ENCODE measurements at places on chromosomes 6 and 20.

DNA sequence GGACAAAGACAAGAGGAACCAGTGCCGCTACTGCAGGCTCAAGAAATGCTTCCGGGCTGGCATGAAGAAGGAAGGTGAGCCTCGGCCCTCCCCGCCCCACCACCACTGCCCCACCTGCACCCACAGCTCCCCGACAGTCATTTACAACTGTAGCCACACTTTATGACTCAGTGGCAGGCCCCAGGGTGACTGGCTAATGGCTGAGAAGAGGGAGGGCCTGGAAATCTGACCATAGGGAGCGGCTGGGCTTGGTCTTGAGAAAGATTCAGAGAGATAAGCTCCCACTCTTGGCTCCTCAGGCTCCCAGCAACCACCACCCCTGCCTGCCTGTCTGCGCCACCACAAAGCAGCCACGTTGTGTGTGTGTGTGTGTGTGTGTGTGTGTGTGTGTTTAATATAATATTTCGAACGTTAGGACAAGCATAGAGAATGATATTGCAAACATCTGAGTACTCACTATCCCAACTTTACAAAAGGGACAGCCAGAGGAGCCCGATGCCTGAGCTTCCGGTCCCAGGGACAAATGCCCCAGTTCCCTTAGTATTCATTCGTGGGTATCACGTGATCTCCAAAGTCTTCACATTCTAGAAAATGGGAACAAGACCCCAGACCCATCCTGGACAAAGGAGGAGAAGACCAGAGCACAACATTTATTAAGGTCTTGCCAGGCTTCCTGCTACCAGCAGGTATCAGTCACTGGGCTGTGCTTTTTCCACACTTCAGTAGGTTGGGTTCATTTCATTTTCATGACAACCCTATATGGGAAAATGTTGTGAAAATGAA lies 52.1 kb downstream of the HNF4A start:
- DNase-seq: peak; percentile 8

GRCh38 chr6:109252261-109253041 lies 129.8 kb downstream of the CD164 start:
- DNase-seq: no peak

DNA sequence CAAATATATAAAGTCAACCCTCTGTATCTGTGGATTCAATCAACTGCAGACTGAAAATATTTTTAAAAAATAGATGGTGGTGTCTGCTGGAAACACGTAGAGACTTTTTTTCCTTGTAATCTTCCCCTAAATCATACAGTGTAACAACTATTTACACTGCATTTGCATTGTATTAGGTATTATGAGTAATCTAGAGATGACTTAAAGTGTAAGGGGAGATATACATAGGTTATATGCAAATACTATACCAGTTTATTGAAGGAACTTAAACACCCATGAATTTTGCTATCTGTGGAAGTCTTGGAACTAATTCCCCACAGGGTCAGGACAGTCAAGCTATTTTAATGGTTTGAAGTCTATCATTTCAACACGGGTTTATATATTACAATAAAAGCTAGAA lies 10.2 kb downstream of the HDAC2 start:
- DNase-seq: no peak

DNA sequence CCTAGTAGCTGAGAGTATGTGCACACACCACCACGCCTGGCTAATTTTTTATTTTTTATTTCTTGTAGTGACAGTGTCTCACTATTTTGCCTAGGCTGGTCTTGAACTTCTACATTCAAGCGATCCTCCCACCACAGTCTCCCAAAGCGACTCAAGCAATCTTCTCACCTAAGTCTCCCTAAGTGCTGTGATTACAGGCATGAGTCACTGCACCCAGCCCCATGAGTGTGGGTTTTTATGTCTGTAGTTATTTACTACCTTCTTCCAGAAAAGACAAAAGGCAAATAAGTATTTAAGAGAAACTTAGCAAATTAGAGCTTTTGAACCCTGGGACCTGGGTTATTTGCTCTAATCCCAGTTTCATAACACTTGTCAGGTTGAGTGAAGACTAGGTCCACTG lies 92.3 kb upstream of the HCRTR2 start:
- no peak for DNase-seq

DNA sequence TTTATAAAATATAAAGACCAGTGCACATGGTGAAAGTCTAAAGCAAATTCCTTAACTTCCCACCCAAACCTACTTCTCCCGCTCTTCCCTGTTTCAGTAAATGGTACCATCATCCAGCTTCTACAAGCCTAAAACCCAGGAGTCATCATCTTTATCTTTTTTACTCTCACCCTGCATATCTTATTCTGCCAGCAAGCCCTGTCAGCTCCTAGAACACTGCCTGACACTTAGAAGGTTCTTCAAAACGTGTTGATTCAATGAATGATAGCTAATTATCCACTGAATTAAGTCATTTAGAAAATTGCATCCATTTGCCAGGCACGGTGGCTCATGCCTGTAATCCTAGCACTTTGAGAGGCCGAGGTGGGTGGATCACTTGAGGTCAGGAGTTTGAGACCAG lies 185.7 kb downstream of the TFAP2B start:
- no peak for DNase-seq

DNA sequence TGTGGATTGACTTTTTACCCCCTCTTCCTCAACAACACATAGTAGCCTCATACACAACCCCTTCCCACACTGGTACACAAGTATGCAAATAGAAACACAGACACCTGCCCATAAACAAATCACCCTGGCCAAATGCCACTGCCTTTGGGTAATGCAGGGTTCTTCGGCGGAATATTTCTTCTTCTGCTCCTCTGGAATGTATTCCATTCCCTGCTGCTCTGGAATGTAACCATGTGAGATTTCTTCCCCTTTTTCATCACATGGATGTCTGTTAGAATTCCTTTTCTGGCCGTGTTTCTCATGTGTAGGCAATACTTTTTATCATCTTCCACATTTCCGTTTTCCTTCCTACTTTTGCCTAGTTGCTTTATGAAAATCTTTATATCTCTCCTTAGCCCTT lies 76.1 kb upstream of the TPD52L1 start:
- DNase-seq: no peak

GRCh38 chr6:143734641-143735063 lies 56.9 kb downstream of the PHACTR2 start:
- no peak for DNase-seq

- no peak for DNase-seq
Measured at GRCh38 chr6:14031516-14031915, 86.1 kb upstream of the CD83 start.

DNA sequence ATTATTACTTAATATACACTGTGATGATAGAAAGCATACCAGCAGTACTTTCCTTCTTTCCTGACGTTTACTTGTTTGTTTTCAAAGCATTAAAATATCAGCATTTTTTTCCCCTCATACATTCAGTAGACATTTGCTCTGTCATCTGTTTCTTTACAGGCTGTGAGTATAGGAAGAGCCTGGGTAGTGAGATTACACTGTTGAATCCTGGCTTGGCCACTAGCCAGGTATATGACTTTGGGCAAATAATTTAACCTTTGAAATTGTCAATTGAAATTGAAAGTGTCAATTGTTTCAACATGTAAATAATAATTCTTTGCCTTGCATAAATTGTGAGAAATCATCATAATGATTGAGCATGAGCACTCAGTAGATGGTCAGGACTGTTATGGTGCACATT lies 336.2 kb downstream of the CDKAL1 start:
- no peak for DNase-seq

Data from activated CD4-positive, alpha-beta T cell treated with anti-CD3 and anti-CD28 coated beads for 36 hours (primary cell).